Gastroesophageal sphincter (tissue), 4 donors: ENCODE measurements at places on chromosomes 16 and 17. TPM values are rescaled to one million over a fixed set of nuclear protein-coding genes. Genes with fewer than 3 reads are reported as not detected.

KRT33A gene
- total RNA-seq, result not detected

DNA sequence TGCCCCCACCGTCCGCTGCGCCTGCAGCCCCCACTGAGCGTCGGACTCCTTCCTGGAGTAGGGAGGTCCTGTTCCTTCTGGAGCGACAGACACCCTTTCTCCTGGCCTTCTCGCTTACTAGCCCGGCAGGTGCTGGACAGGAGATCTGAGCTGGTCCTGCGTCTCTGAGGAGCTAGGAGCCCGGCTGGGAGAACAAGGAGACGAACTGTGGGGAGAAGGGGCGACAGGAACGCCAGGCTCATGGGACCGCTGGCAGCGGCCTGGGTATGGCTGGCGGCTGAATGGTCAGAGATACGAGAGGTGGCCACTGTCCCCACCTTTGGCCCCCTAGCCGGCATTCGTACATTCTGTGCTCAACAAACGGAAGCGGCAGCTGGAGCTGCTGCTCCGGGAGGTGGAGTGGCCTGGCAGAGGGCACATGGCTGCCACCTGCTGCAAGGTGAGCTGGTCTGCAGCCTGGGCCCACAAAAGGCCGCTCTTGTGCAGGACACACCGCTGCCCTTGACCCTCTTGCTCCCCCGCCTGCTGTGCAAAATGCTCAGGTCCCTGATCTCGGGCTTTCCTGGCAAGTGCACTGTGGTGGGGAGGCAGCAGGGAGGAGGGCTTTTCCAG lies 2066.7 kb downstream of the TP53TG3F start:
- ATAC-seq, result no peak

- ATAC-seq, result no peak
These were observed 42.5 kb downstream of the KSR1 start for GRCh38 chr17:27498615-27499309.

CCL3 gene
- total RNA-seq, result not detected

KAT8 gene
- 76.4 TPM for total RNA-seq

SLC12A3 gene
- not detected for total RNA-seq

- ATAC-seq, result no peak
These were observed 81.6 kb downstream of the MYH11 start for GRCh38 chr16:15775209-15775608.

ADAD2 gene
- total RNA-seq, result 0.31 TPM
